Esophagus squamous epithelium (tissue), 5 donors: ENCODE measurements at places on chromosomes 7 and 10.

DNA sequence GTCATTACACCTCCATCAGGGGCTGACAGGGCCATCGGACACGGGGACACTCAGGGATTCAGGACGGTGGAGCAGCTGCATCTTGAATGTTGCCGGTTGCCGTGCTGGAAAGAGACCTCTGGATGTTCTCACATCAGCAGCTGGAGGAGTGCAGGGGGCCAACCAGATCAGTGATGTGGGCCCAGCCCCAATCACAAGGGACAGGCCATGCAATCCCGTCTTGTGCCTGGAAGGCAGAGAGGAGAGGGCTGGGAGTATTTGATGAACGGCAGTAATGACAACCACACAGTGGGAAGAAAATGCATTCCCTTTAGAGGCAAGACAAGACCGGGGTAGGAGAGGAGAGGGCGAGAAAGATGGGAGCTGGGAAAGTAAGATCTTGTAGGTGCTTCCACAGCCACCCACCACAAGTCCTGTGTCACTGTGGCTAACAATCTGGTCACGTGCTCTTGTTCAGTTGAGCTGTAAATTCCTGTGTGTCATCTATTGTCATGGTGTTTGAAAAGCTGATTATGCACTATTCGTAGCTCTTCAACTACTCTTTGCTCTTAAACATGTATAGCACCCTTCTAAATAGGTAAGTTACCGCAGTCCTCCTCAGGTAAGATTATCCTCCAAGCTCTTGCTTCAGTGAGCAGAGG lies 85.9 kb upstream of the LEP start:
- DNase-seq: no peak

DNA sequence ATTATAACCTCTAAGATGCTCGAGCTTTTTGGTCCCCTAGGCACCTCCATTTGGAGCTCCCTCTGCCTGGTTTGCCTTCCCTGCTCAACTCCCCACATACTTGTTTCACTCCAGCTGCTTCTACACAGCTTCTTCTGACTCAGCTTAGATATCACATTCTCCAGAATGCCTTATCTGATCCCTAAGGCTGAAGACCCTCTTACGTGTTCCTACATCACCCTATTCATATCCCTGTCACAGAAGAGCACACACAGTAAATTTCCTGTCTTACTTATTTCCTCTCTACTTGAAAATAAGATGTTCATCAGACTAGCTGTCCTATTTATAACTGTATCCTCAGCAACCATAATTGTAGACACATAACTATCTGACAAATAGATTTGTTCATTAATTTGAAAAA lies 61.3 kb upstream of the RNF148 start:
- no peak for DNase-seq

GRCh38 chr7:121107923-121108498 lies 119.5 kb downstream of the CPED1 start:
- DNase-seq: no peak

GRCh38 chr10:1413823-1414222 lies 323.5 kb downstream of the ADARB2 start:
- DNase-seq: no peak

DNA sequence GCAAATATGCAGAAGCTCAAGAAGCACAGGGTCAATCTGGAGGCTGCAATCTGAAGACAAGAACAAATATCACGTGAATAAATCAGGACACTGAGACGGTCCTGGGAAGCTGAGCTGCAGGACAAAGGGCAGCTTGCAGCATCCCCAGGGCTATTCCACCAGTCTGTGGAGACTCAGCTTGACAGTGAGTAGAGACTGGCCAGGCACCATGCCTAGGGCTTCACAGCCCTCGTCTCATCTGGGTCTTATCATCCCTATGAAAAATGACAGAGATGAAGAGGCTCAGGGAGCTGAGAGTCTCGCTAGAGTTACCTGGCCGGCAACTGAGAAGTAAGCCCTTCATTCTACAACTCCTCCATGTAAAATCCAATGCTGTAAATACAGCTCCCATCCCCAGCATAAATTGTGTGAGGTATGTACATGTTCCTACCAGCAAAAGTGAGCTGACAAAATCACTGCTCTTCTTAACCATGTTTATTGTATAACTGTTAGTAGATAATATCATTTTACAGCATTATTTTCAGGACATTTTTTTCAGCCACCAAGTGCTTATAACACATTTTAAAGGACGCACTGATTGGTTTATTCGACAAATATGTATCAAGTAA lies 186.6 kb upstream of the IGFBP3 start:
- no peak for DNase-seq

- no peak for DNase-seq
Measured at GRCh38 chr7:117901089-117901797, 28.0 kb upstream of the CTTNBP2 start.

DNA sequence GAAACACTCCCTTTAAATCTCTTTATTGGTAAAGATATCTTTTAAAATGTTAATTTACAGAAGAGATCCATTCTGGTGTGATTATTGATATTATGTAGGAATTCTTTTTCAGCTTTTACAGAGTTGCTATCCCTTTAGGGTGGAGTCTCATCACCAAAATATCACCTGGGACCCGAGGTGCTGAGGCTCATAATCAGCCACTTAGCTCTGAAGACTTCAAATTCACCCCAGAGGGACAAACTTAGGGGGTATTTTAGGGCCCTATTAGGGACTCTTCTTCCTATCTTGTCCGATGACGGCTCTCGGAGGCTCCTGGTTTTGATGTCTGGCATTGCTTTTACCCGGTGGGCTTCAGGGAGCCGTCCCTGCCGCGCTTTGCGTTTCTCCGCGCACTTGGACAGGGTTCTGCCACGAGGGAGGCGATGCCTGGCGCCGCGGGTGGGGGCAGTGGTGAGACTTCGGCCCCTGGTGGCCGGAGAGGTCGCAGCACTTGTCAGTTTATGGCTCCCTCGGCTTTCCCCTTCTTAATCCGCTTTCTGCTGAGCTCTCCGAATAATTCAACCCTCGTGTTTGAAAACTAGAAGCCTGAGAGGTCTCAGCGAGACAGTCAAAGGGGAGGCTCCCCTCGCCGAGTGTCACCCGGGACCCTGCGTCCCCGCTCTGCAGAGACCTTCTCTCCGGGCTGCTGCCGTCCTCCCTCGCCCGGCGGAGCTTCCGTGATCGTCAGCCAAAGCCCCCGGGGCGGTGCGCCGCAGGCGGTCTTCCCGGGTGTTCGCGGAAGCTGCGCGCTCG lies 27.8 kb downstream of the RBM20 start:
- DNase-seq: peak; percentile 2

DNA sequence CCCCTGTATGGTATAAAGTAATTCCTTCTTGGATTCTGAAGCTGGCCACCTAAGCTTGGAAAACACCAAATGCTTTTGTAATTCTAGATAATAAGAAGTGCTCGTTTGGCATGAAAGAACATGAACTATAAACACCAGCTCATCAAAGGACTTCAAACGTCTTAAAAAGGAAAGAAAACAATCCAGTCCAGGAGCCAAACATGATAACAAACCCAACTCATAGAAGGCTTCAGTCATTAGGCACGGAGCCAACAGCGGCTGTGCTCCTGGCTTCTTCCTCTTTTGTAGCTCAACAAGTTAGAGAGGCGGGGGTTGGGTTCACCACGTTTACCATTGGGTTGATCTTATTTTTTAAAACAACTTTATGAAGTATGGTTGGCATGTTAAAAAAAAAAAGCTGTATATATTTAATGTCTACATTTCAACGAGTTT lies 56.4 kb upstream of the ECHDC3 start:
- DNase-seq: peak; percentile 25

DNA sequence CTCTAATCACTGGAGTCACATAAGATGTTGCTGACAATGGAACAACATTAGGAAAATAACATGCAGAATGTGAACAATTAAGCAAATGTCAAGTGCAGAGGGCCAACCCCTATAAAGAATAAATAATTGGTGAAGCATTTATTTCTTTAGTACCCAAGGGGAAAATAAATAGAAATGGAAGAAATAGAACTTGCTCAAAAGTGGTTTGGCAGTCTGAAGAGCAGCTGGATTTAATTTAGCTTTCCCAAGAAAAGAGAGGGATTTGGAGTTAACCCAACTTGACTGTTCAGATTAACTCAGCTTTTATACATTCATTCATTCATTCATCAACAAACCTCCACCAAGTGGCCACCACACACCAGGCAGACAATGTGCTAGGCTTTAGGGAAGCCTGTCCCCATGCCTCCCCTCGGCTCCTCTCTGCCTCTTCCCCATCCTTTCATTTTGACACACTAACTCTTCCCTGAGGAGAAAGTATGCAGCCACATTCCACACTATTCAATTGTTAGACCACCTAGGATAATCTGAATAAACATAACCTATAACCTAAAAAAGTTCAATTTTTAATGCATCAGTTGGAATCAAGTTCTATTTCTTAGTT lies 295.5 kb downstream of the AHR start:
- no peak for DNase-seq

- no peak for DNase-seq
Measured at GRCh38 chr7:2632733-2633537, 1.1 kb downstream of the TTYH3 start.

GRCh38 chr7:32163141-32163806 lies 93.1 kb upstream of the PDE1C start:
- no peak for DNase-seq

- no peak for DNase-seq
Measured at GRCh38 chr7:52482076-52482475, 553.4 kb upstream of the POM121L12 start.

GRCh38 chr10:69180525-69181204 lies 631 bp downstream of the SUPV3L1 start:
- no peak for DNase-seq

- no peak for DNase-seq
Measured at GRCh38 chr7:124440081-124440480, 325.5 kb downstream of the GPR37 start.

- no peak for DNase-seq
Measured at GRCh38 chr10:104043185-104043830, 42.4 kb downstream of the COL17A1 start.

DNA sequence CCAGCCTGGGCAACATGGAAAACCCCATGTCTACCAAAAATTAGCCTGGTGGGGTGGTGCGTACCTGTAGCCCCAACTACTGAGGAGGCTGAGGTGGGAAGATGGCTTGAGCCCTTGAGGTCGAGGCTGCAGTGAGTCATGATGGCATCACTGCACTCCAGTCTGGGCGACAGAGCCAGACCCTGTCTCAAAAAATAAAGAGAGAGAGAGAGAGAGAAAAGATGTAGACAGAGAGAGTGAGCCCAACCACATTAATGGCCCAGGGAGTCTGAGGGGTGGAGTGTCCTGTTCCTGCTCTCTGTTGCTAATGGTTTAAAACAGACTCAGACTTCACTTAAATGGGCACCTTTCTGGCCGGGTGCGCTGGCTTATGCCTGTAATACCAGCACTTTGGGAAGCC lies 455.7 kb upstream of the GALNT17 start:
- DNase-seq: no peak

- DNase-seq: no peak
Measured at GRCh38 chr10:68784476-68784875, 42.9 kb upstream of the STOX1 start.

DNA sequence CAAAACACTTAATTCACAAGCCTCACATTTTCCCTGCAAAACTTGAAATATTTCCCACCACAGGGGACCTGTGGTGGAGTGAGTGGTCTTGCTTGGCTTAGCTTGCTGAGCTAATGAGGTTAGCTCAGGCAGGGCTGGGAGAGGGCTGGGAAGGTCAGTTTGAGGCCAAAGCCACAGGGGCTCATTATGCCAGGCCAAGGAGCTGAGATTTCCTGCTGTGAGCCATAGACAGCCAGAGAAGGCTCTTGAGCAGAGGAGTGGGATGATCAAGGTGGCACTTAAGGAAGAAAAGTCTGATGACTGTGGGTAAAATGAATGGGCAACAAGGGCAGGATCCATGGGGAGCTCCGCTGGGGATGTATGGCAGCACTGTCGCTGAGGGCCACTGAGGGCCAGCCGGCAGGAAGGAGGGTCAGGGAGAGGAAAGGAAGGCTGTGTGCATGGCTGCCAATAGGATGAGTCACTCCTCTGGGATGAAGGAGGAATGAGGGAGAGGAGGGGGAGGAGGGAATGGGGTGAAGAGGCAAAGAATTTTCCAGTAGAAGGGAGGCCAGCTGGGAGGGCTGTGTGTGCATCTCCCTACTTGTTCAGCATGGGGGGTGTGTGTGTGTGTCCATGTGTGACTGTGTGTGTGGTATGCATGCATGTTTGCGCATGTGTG lies 18.7 kb upstream of the ZNF488 start:
- DNase-seq: no peak

DNA sequence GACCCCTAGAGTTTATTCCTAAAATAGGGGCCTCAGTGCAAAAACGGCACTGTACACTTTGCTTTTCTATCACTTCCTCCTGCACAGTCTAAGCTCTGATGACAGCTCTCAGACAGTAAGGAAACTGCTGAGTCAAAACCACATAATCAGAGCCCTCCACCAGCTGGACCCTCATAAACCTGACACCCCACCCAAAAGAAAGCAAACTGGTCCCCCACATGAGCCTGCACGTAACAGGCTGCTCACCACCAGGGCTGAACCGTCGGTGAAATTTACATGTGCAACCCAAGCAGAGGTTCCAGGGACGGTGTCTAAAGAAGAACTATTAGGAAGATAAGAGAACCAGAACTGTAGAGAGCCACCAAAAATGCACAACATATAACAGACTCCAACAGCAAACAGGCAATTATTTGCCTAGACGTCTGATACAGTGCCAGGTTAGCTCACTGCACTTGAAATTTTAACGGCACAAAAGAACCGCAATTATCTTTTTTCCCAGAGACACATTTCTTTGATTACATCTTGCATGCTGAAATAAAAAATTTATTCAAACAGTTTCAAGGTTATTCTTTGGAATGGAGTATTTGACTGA lies 19.6 kb downstream of the SGMS1 start:
- no peak for DNase-seq

DNA sequence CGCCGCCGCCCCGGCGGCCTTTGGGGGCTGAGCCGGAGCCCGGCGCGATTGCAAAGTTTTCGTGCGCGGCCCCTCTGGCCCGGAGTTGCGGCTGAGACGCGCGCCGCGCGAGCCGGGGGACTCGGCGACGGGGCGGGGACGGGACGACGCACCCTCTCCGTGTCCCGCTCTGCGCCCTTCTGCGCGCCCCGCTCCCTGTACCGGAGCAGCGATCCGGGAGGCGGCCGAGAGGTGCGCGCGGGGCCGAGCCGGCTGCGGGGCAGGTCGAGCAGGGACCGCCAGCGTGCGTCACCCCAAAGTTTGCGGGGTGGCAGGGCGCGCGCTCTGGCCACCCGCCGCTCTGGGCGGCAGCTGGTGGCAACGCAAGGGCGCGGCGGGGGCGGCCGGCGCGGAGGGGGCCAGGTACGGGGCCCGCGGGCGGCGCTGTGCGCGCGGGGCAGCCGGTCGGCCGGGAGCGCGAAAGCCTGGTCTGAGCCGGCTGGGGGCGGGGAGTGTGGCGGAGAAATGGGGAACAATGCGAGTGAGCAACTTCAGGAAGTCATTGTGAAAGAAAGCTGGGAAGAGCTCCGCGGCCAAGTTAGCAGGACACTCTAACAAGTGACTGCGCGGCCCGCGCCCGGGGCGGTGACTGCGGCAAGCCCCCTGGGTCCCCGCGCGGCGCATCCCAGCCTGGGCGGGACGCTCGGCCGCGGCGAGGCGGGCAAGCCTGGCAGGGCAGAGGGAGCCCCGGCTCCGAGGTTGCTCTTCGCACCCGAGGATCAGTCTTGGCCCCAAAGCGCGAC lies at the start of gene IKZF1:
Gene IKZF1 (plus strand): TSS at position 588 of the 782 bp plus-strand sequence. CDS start 14,346 bp downstream, outside the sequence.
- no peak for DNase-seq
